Activated CD4-positive, CD25-positive, alpha-beta regulatory T cell treated with anti-CD3 and anti-CD28 coated beads, Interleukin-2, amount 50 U/mL, for 72 hours (primary cell): ENCODE measurements at places on chromosomes 13 and 19.
A peak's percentile ranks its signal among the peaks of the same experiment; 100 is the strongest.

GRCh38 chr13:91153372-91153771, 194.1 kb upstream of the MIR17HG start:
- DNase-seq = no peak

DNA sequence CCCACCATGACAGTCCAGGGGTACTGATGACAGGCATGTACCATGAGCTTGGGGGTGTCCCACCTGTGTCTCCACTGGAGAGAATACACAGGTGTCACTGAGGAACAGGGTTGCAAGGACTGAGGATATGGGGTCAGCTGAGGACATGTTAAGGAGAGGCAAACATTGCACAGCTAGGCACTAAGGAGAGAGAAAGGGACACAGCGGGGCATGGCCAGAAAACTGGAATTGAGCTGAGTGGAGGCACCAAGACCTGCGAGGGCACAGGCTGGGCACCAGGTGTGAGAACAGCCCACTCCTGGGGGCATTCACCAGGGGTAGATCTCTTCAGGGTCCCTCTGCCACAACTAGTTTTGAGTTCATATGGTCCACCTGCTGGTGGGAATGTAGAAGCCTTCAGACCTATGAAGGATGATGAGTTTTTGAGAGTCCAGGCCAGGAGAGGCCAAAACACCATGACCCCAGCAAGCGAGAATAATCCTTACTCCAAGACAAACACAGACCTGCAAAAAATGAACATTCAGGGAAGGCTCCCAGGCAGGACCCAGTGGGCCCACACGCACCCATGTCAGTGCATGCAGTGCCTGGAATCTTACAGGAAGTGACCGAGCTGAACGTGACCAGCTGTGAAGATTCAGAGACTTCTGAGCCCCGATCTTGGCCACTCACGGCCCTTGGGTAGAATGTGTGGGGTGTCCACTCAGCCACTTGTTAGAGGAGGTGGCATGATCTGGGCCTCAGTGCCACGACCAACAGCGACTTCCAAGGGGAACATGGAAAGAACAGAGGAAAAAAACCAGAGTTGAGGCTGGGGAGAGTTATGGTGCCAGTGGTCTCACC, 1.4 kb upstream of the ZNF584 start:
- no peak for DNase-seq

DNA sequence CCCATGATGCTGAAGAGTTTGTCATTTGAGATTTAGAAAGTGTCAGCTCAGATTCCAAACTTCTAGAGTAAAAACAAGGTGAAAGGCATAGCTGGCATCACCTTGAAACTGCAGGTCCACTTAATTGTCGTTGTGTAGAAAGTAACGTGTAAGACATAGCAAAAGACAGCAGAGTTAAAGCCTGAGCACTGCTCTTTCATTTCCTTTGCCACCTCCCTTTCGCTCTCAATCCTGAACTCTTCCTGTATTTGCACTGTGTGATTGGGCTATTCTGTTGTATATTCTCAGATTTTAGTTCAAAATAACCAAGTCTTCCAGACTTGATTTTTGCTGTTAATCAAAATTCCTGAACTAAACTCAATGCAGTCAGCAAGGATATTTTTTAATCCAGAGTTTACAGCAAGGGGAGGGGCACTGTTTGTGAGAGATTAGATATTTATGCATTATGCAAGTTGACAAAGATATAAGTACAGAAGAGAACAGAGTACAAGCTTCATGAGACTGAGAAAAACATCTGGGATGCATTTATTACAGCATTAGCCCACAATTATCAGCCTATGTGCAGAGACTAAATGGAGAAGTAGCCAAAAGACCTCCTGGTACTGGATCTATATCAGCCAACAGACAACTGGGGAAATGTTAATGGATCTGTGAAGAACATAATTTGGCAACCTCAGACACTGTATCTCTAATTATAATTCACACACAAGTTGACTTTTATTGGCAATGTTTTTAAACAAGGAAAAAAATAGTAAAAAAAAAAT, 328.6 kb downstream of the SUCLA2 start:
- DNase-seq = no peak

DNA sequence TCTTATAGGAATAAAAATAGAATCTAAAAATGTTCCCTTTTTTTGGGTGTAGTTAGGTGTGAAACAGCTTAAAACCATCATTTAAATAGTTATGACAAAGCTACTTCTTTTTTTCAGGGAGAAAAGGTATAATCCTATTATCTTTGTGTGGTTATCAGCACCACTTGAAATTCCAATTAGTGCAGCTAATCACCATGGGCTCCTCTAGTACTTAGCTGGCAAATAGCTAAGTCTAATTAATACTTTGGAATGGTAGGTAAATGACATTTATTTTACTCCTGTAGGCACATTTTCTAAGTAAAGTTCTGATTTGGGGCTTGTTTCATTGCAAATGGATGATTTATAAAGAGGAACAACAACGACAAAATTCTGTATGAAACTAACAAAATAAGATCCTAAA, 132.6 kb downstream of the OLFM4 start:
- no peak for DNase-seq

GRCh38 chr13:84760956-84761355, 878.7 kb upstream of the SLITRK1 start:
- DNase-seq = no peak

DNA sequence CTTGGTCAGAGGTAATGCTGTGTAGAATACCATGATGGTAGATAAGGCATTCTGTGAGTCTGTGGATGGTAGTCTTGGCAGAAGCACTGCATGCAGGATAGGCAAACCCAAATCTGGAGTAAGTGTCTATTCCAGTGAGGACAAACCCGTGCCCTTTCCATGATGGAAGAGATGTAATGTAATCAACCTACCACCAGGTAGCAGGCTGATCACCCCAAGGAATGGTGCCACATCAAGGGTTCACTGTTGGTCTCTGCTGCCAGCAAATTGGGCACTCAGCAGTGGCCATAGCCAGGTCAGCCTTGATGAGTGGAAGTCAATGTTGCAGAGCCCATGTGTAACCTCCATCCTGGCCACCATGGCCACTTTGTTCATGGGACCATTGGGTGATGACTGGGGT, 155.0 kb downstream of the RAP2A start:
- DNase-seq = no peak

- DNase-seq = no peak
Observed at GRCh38 chr19:39553082-39553652, 13.2 kb upstream of the EID2 start.

GRCh38 chr19:39566064-39566463, 26.1 kb upstream of the EID2 start:
- no peak for DNase-seq

- DNase-seq = no peak
Observed at GRCh38 chr13:25051065-25051464, 44.9 kb upstream of the PABPC3 start.

DNA sequence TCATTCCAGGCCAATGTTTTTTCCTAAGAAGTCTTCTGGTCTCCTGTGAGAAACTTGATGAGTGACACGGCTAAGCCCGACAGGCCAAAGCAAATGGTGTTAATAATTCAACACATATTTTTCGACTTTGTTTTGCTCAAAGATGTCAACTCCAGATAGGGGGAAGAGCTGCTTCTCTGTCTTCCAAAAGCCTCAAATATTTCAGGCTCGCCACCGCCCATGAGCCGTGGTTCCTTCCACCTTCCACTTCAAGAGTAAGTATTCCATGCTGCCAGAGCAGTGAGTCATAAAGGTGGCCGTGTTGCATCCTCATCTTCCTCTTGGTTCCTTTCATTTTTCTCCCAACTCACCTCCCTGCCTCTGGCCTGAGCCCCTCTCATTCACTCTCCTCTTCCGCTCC, 272.6 kb downstream of the EFNB2 start:
- no peak for DNase-seq

- DNase-seq = peak; percentile 64
Observed at GRCh38 chr19:38596057-38596981, 21.4 kb downstream of the MAP4K1 start.

- no peak for DNase-seq
Observed at GRCh38 chr13:61700620-61701019, 285.0 kb upstream of the PCDH20 start.

GRCh38 chr13:99354371-99354951, 47.3 kb upstream of the GPR183 start:
- DNase-seq = no peak

DNA sequence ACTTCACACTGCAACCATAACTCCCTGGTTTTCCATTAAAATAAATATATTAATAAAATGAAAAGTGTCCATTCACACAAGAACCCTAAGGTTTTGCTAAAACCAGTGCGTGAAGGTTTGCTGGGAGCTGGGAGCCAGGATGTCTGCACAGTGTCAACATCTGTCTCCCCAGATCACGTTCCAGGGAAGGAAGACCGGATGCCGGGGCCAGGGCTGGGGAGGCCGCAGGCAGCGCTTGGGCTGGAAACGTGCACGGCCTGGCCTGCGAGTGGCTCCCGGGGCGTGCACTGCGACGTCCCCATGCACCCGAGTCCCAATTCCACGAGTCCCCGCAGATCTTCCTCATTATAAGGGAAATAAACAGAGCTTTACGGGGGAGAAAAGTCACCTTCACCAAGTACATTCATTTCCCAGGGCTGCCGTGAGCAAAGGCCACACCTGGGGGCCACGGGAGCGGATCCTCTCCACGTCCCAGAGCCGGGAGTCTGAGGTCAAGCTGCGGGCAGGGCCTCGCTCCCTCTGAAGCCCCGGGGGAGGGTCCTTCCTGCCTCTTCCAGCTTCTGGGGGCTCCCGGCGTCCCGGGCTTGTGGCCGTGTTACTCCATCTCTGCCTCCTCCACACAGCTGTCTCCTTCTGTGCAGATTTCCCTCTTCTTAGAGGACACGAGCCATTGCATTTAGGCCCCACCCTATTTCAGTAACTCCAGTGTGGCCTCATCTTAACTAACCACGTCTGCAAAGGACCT, 12.8 kb downstream of the SHC2 start:
- no peak for DNase-seq

- DNase-seq = peak; percentile 75
Observed at GRCh38 chr19:6021878-6022569, 44.1 kb upstream of the RANBP3 start.

- DNase-seq = no peak
Observed at GRCh38 chr19:28435551-28436271, 777.2 kb downstream of the UQCRFS1 start.

- DNase-seq = no peak
Observed at GRCh38 chr19:46715975-46716671, 791 bp downstream of the PRKD2 start.
